Pulmonary artery endothelial cell (primary cell): ENCODE measurements at places on chromosomes 2 and 18. TPM values are rescaled to one million over a fixed set of nuclear protein-coding genes. Genes with fewer than 3 reads are reported as not detected.

Gene IL36A
- not detected in 2 replicates for total RNA-seq

Gene MFF
- 55.5 and 58.7 TPM in 2 replicates for total RNA-seq

Gene VWA3B
- not detected in 2 replicates for total RNA-seq

Gene PLCL1
- total RNA-seq = 2.3 and 4.4 TPM in 2 replicates

Gene FKBP7
- total RNA-seq = 17.8 and 26.2 TPM in 2 replicates

Gene ZBTB7C
- total RNA-seq = not detected in 2 replicates

Gene ABHD1
- total RNA-seq = not detected in 2 replicates

Gene MOCOS
- 0.79 and 1.3 TPM in 2 replicates for total RNA-seq

Gene SCYGR4
- total RNA-seq = not detected in 2 replicates

DNA sequence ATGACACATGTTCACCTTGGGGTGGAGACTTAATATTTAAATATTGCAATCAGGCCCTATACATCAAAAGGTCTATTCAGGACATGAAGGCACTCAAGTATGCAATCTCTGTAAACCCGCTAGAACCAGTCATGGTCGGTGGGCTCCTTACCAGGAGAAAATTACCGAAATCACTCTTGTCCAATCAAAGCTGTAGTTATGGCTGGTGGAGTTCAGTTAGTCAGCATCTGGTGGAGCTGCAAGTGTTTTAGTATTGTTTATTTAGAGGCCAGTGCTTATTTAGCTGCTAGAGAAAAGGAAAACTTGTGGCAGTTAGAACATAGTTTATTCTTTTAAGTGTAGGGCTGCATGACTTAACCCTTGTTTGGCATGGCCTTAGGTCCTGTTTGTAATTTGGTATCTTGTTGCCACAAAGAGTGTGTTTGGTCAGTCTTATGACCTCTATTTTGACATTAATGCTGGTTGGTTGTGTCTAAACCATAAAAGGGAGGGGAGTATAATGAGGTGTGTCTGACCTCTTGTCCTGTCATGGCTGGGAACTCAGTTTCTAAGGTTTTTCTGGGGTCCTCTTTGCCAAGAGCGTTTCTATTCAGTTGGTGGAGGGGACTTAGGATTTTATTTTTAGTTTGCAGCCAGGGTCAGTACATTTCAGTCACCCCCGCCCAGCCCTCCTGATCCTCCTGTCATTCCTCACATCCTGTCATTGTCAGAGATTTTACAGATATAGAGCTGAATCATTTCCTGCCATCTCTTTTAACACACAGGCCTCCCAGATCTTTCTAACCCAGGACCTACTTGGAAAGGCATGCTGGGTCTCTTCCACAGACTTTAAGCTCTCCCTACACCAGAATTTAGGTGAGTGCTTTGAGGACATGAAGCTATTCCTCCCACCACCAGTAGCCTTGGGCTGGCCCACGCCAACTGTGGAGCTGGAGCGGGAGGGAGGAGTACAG, 108.1 kb downstream of the XRCC5 start:
- DNase-seq = no peak

GRCh38 chr2:131041402-131042147, 51.7 kb downstream of the FAM168B start:
- DNase-seq = no peak

DNA sequence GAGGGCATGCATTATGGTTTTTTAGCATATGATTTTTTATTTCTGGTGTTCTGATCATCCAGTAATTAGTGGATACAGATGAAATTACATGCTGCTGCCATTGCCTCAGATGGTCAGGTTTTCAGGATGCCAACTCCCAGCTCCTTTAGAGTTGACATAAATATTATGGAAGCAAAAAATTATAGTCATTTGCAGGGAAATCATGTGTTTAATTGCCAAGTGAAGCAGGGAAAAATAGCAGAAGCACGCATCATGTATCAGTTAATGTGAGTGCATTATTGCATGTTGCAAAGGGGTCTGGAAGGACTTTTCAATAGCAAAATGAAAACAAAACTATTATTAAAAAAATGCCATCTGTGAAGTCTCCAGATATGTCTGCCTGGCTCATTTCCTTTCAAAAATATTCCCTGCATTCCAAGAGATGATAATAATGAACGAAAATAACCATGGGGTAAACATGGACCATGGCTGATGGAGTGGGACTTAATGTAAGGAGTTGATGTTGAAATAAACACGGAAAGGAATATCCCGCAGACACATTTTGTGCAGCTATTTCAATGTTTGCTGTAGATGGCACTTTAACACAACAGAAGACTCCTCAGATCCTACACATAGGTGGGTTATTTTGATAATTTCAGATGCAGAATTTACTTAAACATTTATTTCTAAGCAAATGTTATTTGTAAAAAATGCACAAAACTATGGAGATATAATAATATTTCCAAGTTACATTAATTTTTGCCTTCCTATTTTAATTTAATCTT, 87.7 kb upstream of the DYNAP start:
- peak; percentile 3 for DNase-seq

GRCh38 chr2:203413796-203414195, 85.6 kb downstream of the ABI2 start:
- no peak for DNase-seq

- DNase-seq = no peak
These were observed 48.6 kb upstream of the RAPH1 start for GRCh38 chr2:203583701-203584100.

- no peak for DNase-seq
These were observed 8.8 kb upstream of the GFPT1 start for GRCh38 chr2:69395866-69396265.

DNA sequence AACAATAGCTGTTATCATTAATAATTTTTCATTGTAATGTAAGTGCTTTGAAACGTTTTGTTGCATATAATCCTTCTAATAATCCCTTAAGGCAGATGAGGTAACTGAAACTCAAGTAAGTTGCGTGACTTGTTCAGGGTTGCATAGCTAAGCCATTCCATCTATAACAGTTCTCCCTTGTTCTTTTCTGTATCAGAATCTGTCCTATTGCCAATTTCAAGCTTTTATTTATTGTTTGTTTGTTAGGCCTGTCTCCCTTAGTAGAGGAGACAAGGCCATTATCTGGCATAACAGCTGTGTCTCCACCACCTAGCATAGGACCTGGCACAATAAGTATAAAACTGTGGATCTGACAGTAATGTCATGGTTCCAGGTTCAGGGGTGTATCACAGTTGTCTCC, 19.4 kb downstream of the BABAM2 start:
- DNase-seq = no peak

DNA sequence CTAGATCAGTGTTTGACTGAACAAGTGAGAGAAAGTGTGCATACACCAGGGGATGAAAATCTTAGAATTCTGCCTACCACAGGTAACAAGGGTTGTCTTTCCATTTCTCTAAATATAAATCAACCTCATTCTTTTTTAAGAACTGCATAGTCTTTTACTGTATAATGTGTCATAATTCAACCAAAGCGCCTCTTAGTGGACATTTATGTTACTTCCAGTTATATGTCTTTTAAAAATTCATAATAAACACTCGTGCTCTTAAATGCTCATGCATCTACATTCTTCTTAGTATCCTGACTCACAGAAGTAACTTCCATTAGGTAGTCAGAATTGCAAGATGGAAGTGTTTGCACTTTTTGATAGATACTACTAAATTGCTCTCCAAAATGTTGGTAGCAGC, 76.2 kb downstream of the CHRNA1 start:
- no peak for DNase-seq

- DNase-seq = peak; percentile 15
These were observed 245.7 kb downstream of the IKZF2 start for GRCh38 chr2:212905640-212906201.

DNA sequence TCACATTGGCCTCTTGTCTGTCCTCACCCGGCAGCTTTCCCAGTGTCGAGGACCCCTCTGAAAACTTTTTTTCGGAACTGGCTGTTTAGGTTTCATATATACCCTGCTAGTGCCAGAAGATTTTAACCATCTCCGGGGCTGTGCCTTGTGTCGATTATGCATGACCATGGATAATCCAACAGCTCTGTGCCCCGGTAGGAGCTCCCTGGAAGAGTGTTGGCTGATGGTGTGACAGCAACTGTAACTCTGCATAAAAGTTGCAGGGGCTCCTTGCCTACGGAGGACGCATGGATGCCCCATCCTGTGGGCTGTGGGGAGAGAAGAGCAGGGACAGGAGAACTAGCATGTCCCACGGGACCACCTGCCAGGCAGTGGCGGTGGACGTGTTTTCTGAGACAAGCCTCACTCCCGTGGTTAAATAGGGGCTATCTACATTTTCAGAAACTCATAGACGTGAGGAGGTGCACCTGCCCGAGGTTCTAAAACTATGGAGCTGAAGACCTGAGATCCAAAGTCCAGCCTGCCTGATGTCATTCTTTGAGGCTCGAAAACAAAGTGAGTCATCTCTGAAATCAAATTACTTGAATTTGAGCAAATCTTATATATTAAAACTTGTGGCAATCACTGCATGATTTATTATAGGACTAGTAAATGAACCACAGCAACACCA, 437.2 kb upstream of the HS6ST1 start:
- DNase-seq = no peak

DNA sequence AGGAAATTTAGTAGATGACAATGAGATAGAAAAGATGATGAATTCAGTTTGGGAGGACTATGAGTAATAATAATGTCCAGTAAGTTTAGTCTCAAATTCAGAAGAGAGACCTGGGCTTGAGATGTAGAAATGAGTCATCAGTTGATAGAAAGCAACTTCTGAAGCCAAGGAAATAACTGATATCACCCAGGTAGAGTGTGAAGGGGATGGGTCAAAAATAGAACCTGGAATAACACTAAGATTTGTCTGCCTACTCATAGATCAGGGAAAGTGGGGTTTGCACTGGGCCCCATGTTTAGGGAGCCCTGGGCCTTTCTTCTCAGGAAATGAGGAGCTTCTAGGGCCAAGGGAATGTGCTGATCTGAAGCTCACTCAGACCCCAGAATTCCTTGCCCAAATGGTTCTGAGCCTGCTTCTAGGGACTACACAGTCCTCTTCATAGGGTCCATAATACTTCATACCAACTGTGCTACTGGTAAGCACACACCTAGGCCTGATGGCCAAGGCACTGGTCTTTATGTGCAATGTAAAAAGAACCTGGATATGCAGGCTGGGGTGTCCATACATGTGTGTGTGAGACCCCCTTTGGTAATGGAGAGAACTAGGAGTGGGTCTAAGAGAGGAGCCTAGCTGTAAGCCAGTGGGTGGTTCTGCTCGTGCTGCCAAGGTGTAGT, 141.2 kb downstream of the IKZF2 start:
- DNase-seq = no peak

GRCh38 chr18:55220523-55220922, 261.3 kb upstream of the CCDC68 start:
- DNase-seq = no peak

GRCh38 chr2:215460682-215461382, 25.0 kb upstream of the FN1 start:
- no peak for DNase-seq

GRCh38 chr2:190470256-190470826, 62.2 kb downstream of the MFSD6 start:
- DNase-seq = no peak

- no peak for DNase-seq
These were observed 972 bp downstream of the RSAD2 start for GRCh38 chr2:6878549-6878948.

GRCh38 chr2:157792335-157793052, 83.6 kb downstream of the ACVR1 start:
- DNase-seq = no peak

DNA sequence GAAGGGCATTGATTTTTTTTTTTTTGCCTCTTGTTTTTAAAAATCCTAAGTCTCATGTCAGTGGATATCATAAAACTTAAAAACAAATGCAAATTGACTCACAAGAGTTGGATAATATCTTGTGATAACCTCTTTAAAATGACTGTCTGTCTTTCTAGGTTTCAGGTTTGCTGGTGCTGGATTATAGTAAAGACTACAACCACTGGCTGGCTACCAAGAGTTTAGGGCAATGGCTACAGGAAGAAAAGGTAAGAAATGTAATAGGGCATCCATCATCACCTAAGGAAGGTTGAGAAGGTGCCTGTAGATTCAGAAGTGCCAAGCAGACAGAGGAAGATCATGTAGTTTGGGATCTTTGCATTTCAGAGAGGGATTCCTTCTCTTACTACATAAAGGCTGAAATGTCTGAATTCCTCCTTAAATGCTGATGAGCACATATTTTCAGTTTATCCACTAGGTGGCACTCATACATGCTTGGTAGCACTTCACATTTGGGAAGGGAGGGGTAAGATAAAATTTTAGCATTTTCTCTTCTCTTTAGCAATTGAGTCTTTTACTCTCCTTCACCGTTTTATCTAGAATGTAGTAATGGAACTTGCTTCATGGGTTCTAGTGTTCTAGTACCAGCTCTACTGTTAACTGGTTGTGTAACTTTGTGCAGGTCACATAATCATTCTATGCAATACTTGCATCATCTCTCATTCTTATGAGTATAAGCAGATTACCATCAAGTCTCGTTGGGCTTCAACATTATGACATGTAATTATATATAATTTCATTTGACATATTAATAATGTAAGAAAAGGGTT, 21.1 kb downstream of the CPS1 start:
- no peak for DNase-seq

DNA sequence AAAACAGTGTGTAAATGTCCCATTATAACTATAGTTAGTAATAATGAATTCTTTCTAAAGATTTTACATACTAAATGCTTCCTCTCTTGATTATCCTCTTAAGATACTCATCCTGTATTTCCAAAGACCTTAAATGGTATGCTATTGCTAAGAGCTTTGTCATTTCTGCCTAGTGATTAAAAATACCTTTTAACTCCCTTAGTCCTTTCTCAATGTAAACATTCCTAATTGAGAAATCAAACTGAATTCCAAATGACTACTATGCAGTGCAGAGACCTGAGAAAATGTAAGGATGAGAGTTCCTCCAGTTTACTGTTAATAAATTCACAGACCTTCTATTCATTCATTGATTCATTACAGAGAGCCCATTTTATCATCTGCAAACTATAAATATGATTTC, 86.9 kb downstream of the SOS1 start:
- no peak for DNase-seq

DNA sequence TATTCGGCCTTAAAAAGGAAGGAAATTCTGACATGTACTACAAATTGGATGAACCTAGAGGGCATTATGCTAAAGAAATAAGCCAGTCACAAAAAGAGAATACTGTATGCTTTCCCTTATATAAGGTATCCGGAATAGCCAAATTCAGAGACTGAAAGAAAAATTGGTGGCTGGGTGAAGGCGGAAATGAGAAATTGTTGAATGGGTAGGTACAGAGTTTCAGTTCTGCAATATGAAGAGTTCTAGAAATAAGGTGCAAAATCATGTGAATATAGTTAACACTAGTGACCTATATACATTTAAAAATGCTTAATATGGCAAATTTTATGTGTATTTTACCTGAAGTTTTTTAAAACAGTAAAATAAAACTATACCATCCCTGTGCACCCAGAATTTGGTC, 43.1 kb downstream of the RMP24 start:
- no peak for DNase-seq

DNA sequence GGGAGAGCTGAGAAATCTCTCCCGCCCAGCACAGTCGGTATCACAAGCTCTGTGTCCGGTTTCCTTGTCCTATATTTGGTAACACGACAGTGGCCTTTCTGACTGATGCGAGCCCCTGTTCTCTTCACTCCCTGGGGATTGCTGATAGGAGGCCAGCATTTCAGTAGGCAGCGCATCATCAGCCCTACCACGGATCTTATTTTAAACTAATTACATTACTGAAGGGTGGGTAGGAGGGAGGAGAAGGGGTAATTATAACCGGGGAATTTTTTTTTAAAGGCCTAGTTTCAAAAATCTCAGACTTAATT, 125.6 kb upstream of the LGALSL start:
- no peak for DNase-seq

- peak; percentile 47 for DNase-seq
These were observed 195.4 kb downstream of the FAM210A start for GRCh38 chr18:13530879-13531387.
